ENCODE measurements at places on chromosomes 1 and 21.

- DNase-seq: no peak
Observed at GRCh38 chr1:64967381-64967780, 1.0 kb upstream of the JAK1 start.

DNA sequence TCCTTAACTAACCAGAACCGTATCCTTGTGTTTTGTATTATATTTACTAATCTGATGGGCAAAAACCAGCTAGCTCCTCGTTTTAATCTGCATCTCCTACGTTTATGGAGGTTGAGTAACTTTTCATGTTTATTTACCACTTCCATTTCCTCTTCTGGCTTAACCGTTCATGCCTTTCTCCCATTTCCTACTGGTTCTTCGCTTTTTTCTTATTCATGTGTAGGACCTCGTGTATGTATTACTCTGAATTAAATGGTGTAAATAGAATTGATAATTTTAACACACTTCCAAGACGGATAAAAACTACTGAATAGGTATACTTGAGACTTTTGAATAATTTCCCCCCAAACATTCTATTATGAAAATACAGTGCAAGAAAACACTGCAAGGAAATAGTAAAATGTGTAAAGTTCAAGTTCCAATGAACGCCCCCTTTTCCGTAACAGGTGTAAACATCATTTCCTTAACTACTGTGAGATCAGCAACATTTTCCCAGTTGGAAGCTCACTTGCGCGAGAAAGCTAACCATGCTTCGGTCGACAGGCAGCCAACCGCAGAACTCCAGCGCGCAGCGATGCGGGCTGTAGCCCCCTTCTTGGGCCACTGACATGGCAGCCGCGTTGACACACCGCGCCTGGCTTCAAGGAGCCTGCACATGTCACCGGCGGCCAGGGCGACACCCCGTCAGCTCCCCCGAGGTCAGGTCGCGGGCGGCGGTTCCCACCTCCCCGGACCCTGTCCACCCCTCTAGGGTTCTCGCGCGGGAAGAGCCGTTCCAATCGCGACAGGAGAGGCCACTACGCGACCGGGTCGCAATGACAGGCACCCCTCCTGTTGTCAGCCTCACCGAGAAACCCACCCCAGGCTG, 816 bp downstream of the EDEM3 start:
- peak; percentile 29 for DNase-seq

DNA sequence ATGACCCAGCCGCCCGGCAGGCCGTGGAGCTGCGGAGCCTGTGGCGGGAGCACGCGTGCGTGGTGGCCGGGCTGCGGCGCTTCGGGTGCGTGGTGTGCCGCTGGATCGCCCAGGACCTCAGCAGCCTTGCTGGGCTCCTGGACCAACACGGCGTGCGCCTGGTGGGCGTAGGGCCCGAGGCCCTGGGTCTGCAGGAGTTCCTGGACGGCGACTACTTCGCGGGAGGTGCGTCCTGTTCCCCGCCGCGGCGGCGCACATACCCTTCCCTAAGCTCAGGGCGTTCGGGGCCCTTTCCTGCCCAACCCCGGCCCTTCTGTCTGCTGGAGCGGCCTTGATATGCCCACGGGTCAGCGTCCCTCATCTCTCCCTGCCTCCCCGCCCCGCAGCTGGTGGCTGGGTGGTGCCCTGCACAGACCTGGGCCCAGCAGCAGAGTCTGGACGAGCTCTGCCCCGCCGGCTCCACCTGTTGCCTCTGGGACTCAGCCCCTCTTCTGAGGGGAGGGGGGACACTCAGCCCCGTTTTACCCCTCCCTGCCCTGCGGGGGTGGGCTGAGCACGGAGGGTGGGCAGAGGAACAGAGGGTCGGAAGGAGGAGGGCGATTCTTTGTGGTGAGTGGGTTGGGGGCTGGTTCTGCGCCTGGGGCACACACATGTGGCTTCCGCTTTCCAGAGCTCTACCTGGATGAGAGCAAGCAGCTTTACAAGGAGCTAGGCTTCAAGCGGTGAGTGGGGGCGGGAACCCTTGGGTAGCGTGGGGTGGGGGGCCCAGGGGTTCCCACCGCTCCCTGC, 688 bp downstream of the PRXL2B start:
- DNase-seq: no peak

DNA sequence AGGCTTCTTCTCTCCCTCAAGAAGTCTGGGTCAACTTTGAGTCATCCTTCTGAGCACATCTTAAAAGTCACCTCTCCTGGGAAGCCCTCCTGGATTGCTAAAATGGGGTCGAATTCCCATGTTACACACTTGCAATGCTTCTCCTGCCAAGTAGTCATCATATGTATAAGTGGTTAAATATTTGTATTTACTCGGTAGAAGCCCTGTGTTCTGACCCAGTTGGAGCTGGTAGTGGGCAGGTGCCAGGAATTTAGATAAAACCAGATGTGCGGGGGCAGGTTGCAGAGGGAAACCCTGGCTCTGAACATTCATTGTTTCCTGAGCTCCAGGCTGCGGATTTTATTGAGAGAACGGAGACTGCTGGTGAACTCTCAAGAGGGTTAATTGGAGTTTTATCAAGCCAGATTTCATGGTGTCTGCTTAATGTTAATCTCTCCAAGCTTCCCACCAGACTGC, 52.8 kb upstream of the RPL11 start:
- DNase-seq: no peak

DNA sequence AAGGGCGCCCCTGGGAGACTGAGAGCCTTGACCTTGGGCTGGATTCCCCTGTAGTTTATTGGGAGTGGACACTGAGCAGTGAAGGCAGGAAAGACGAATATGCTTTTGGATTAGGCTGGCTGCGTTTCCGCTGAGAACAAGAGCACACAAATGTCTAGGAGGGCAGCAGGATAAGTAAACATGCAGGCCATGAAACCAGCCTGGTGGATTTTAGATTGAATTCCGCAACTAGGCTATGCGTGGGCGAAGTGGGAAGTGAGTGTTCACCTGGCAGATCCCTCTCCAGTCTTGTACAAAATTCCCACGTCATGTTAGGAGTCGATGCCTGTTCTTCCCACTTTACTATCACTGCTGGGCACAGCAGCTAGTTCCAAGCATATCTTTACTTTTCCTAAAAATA, 21.4 kb upstream of the KCNJ6 start:
- DNase-seq: no peak

DNA sequence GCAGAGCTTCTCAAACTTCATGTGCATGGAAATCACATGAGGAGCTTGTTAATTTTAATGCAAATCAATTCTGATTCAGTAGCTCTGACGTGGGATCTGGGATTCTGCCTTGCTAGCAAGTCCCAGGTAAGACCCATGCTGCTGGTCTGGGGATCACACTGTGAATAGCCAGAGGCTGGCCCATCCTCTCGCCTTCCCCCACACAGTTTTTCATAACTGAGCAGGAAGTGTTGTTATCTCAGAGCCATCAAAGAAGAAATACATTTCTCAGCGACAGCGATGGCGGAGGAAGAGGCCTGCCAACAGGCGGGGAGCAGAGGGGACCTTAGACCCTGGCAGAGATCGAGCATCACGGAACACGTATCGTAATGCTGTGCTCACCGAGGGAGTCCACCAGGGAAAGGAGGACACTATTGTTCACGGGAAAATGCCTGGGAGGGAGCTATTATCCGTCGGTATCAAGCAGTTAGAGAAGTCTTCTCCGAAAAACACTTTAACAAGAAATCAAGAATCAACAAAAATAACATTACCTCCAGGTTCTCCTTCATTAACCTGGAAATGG, 268.9 kb upstream of the TMEM51 start:
- DNase-seq: no peak

DNA sequence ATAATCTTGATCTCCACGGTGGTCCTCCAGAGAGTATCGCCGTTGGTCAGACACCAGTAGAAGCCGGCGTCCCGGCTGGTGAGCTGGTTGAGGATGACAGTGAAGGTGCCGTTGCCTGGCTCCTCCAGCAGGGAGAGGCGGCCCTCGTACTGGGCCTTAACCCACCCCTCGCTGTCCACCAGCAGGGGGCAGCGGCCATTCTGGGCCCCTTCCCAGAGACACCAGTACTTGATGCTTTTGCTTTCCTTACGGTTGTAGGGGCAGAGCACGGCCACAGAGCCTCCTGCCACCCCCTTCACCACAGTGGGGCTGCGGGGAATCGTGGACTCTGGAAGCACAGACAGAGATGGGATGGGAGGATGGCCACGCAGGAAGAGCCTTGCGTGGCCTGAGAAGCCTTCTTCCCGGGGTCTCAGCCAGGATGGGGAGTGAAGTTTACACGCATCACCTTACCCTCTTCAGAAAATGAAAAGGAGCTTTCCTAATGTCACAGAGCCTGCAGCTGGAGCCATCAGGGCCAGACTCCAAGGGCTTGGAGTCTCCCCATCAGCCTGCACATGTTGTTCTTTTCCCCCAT, 10.7 kb downstream of the PIGR start:
- peak; percentile 24 for DNase-seq

GRCh38 chr1:29974316-29974724, 738.0 kb downstream of the PTPRU start:
- no peak for DNase-seq

GRCh38 chr1:168603501-168604110, 27.2 kb downstream of the XCL1 start:
- DNase-seq: peak; percentile 60

DNA sequence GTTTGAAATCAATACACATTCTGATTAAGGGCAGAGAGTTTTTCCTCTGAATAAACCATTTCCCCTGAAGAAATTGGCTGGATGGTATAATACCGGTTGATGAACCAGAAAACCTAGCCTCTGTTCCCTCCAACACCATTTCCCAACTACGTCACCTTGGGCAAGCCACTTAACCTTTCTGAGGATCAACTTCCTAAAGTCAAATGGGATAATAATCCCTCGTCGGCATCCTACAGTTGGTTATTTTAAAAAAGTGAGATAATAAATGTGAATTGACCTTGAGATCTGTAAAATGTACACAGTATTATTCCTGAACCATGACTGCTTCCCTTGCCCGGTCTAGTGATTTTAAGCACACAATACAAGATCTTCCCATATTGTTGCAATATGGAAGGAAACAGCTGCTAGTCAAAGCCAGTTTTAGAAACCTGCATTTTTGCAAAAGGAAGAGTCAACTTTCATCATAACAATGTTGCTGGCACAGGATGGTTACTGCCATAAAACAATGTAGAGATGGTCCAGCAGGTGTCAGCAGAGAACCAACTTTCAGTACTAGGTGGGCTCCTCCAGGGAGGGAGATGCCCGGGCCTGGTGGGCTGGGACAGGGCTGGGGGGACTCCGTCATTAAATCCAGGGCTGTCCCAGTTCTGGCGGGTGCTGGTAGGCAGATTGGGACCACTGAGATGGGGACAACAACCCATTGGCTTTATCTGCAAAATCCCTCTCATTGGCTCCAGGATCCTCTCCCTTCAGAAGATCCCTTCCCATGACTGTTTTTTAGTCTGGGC, 5.2 kb upstream of the HLX start:
- DNase-seq: no peak

- DNase-seq: no peak
Observed at GRCh38 chr1:183090391-183091006, 67.3 kb downstream of the LAMC1 start.

GRCh38 chr1:241902391-241903065, 54.5 kb downstream of the EXO1 start:
- DNase-seq: no peak

- DNase-seq: no peak
Observed at GRCh38 chr1:172971241-172971640, 79.5 kb downstream of the TNFSF18 start.

GRCh38 chr21:45457161-45457831, 52.3 kb downstream of the COL18A1 start:
- DNase-seq: no peak

GRCh38 chr1:176391621-176392020, 71.4 kb upstream of the PAPPA2 start:
- DNase-seq: no peak

- DNase-seq: no peak
Observed at GRCh38 chr1:55302972-55303371, 87.8 kb upstream of the USP24 start.

GRCh38 chr21:21003701-21004100, 5.5 kb downstream of the NCAM2 start:
- no peak for DNase-seq

DNA sequence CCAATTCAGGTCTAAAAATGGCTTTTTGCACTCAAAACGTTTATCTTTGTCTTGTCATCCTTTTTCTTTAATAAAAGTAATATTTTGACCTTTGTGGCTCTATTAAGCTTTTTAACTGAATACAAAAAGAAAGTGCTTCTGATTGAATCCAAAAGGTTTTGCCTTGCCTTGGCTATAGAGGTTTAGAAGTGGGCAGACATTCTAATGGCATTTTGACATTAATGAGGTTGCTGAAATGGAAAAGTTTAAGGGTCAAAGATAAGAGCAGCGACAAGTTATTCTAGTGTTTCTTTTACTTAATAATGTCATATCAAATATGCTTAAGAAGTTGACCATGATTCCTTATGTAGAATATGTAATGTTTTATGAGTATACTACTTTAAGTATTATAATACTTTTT, 120.2 kb downstream of the ADGRL2 start:
- DNase-seq: no peak

GRCh38 chr1:2962946-2963345, 58.3 kb upstream of the ACTRT2 start:
- DNase-seq: no peak

GRCh38 chr1:75198163-75198562, 64.0 kb downstream of the LHX8 start:
- DNase-seq: no peak

DNA sequence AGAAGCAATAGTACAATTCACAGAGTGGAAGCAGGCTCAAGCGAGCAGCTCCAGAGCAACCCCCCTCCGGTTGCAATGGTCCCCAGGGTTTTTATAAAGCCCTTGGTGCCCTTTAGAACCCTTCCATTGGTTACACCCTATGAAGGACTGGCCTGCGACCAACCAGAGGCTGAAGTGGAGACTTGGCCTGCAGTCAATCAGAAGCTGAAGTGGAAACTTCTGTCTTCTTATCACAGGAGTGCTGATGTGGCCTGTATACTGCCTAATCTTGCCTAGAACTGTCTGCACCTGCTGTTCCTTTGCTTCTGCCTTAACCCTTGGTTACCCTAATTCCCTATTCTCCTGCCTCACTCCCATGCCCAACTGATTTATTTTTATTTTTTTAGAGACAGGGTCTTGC, 15.4 kb upstream of the FRRS1 start:
- DNase-seq: no peak

DNA sequence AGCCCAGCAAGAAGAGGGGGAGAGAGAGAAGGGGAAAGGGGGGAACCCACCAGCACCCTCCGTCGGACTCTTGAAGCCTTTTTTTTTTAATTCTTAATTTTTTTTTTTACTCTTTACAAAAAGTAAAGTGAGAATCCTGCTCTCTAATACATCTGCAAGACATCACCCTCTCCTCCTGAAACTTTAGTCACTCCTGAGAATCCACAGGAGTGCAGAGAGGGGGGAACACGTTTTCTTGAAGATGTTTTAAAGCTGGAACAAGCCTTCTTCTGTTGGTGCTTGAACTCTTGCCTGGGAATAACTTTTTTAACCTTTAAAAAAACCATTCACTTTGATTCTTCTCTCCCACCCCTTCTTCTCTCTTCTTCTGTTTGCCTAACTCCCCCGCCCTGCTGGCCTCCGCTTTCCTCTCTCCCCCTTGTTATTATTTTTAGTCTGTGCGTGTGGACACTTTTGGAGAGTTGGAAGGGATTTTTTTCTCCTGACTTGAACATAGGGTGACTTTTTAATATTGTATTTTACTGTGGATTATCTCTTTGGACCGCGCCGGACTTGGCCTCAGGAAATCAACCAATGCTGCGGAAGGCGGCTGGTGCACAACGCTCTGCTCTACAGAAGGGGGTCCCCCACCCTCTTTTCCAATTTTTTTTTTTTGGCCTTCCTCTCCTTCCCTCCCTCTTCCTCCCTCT, 383 bp upstream of the PRRX1 start:
- no peak for DNase-seq

Data from T-helper 1 cell (primary cell).